Stomach (tissue), 19 donors: ENCODE measurements at places on chromosomes 3 and 15. TPM values are rescaled to one million over a fixed set of nuclear protein-coding genes. Genes with fewer than 3 reads are reported as not detected.

GRCh38 chr3:130975251-130975650 lies 51.4 kb downstream of the ASTE1 start:
- H3K27ac ChIP-seq = no peak overlapping the region
- no peaks in the 10 kb centered on the region for H3K27me3 ChIP-seq
- H3K4me3 ChIP-seq = no peak overlapping the region
- H3K36me3 ChIP-seq = peaks cover 61% of the 10 kb centered on the region
- no peaks in the 10 kb centered on the region for H3K4me1 ChIP-seq
- DNase-seq = no peak

DNA sequence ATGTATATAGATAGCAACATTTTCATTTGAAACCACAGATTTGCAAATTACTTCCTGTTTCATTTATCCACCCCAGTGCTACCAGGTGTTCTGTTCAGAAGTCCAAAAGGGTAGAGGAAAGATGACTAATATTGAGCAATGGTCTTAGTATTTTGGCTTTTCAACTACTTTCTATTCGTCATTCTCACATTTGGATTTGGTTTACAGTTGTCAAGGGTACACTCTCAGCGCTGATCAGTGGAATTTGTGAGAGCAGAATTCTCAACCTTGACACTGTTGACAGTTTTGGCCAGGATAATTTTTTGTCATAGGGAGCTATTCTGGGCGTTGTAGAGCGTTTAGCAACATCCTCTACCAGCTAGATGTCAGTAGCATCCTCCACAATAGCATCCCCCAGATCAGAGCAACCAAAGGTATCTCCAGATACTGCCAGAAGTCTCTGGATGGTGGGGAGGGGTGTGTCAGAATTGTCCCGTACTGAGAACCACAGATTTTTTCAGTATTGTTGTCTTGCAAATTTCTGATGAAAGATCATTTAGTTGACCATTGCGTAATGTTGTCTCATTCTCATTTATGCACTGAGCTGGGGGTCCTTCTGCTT lies 4.2 kb downstream of the HMCES start:
- peaks cover 15% of the 10 kb centered on the region for H3K36me3 ChIP-seq
- no peak for DNase-seq
- no peak overlapping the region for H3K4me3 ChIP-seq
- peaks cover 12% of the 10 kb centered on the region for H3K4me1 ChIP-seq
- no peaks in the 10 kb centered on the region for H3K27me3 ChIP-seq

GRCh38 chr15:91694831-91695210 lies 158.7 kb upstream of the SLCO3A1 start:
- no peaks in the 10 kb centered on the region for H3K36me3 ChIP-seq
- H3K4me3 ChIP-seq = no peak overlapping the region
- peak; percentile 81 for DNase-seq
- H3K27me3 ChIP-seq = no peaks in the 10 kb centered on the region
- H3K4me1 ChIP-seq = no peaks in the 10 kb centered on the region
- H3K27ac ChIP-seq = peak overlapping the region; percentile 83

GRCh38 chr3:126433496-126434263 lies 39.0 kb downstream of the CFAP100 start:
- no peak overlapping the region for H3K27ac ChIP-seq
- H3K27me3 ChIP-seq = no peaks in the 10 kb centered on the region
- H3K4me3 ChIP-seq = no peak overlapping the region
- no peaks in the 10 kb centered on the region for H3K4me1 ChIP-seq
- peaks cover 52% of the 10 kb centered on the region for H3K36me3 ChIP-seq

DNA sequence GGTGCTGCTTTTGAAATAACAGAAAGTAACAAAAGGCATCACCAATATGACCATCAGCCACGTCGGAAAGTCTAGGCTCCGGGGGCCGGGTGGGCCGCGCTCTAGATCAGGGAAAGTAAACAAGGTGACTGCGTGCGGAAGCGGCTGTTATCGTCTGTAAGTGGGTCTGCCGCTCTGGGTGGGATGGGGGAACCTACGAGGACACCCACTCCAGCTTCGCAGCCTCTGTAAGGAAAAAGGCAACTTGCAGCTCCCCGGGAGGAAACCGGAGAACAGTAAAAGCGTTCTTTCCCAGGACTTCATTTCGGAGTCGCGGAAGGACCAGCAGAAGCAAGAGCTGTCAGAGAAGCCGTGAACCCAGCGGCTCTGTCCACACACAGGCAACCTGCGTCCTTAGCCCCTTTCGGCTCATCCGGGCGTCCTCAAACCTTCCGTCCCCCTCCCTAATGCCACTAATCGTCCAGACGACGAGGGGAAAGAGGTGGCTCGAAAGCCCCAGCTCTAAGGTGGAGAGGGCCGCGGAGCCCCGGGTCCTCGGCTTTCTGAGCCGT lies 461 bp downstream of the XRN1 start:
- DNase-seq = peak; percentile 34
- H3K36me3 ChIP-seq = peaks cover 25% of the 10 kb centered on the region
- peaks cover 49% of the 10 kb centered on the region for H3K4me1 ChIP-seq
- no peaks in the 10 kb centered on the region for H3K27me3 ChIP-seq
- peak overlapping the region; percentile 82 for H3K4me3 ChIP-seq
- H3K27ac ChIP-seq = peak overlapping the region; percentile 98

- H3K4me1 ChIP-seq = peaks cover 19% of the 10 kb centered on the region
- H3K27ac ChIP-seq = no peak overlapping the region
- no peaks in the 10 kb centered on the region for H3K27me3 ChIP-seq
- no peak overlapping the region for H3K4me3 ChIP-seq
- no peak for DNase-seq
Observed at GRCh38 chr15:100109486-100110035, 232.2 kb downstream of the ADAMTS17 start.

DNA sequence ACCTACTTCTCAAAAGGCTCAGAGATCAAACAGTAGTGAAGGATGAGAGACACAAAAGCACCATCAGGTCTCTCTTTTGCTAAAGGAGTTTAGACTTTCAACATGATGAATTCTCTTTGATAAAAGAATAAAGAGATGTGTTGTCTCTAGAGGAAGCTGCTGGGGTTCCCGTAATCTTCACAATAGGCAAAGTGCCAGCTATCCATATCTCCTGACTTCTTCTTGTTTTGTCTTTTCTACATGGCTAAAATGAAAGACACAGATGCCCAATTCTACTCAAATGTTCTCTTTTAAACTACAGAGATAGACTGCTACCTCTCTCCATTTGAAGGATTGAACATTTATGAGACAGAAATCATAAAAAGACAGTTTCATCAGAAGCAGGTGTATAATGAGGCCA lies 38.4 kb upstream of the TUSC7 start:
- no peaks in the 10 kb centered on the region for H3K4me1 ChIP-seq
- no peak overlapping the region for H3K4me3 ChIP-seq
- H3K27me3 ChIP-seq = no peaks in the 10 kb centered on the region
- no peak overlapping the region for H3K27ac ChIP-seq
- H3K36me3 ChIP-seq = no peaks in the 10 kb centered on the region

DNA sequence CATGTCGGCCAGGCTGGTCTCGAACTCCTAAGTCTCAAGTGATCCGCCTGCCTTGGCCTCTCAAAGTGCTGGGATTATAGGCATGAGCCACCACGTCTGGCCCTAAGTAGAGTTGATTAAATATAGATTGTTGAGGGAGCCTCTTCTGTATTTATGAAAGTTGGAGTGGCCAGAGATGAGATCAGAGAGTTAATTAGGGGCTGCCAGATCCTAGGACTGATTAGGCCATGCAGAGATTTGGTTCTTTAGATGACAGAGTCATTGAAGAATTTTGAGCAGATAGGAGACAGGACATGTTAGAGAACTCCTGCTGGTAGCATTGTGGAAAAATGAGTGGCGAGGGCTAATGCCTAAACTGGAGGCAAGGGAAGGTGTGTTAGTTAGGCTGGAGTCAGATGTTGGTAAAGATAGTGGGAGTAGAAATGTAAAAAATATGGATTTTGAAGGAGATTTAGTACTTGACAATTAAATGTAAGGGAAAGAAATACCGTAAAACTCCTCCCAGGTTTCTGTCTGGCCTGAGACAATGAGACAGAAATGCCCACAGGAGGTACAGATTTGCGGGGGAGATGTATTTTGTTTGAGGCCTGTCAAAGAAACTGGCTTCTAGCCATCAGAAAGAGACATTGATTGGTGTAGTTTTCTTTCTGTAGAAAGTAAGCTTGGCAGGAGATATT lies 23.4 kb downstream of the SACM1L start:
- DNase-seq = no peak
- H3K27ac ChIP-seq = no peak overlapping the region
- H3K36me3 ChIP-seq = peaks cover 95% of the 10 kb centered on the region
- H3K4me1 ChIP-seq = no peaks in the 10 kb centered on the region

DNA sequence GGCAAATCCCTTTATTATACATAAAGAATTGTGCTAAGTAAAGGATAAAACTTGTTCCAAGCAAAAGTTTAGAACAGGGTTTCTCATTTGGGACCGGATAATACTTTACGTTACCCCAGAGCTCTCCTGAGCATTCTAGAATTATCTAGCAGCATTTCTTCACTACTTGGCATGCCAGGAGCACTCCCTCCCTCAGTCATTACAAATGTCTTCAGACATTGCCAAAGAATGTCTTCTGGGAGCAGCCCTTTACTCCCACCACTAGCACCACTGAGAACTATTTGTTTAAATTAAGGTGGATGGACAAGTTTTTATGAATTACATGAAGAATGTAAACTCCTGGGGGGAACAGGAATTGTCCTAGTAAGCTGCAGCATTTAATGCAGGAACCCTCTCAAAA lies 516.4 kb downstream of the GBE1 start:
- peak; percentile 12 for DNase-seq
- no peaks in the 10 kb centered on the region for H3K36me3 ChIP-seq
- no peaks in the 10 kb centered on the region for H3K4me1 ChIP-seq
- H3K4me3 ChIP-seq = no peak overlapping the region
- no peaks in the 10 kb centered on the region for H3K27me3 ChIP-seq

- no peaks in the 10 kb centered on the region for H3K4me1 ChIP-seq
- no peak for DNase-seq
- H3K36me3 ChIP-seq = no peaks in the 10 kb centered on the region
- H3K4me3 ChIP-seq = no peak overlapping the region
- no peaks in the 10 kb centered on the region for H3K27me3 ChIP-seq
- no peak overlapping the region for H3K27ac ChIP-seq
Observed at GRCh38 chr3:17349093-17349492, 393.3 kb downstream of the TBC1D5 start.

GRCh38 chr3:47890828-47891612 lies 88.1 kb downstream of the DHX30 start:
- peaks cover 26% of the 10 kb centered on the region for H3K4me1 ChIP-seq
- H3K36me3 ChIP-seq = peaks cover 38% of the 10 kb centered on the region
- peak overlapping the region; percentile 50 for H3K27ac ChIP-seq
- H3K4me3 ChIP-seq = no peak overlapping the region
- no peaks in the 10 kb centered on the region for H3K27me3 ChIP-seq
- DNase-seq = peak; percentile 76

DNA sequence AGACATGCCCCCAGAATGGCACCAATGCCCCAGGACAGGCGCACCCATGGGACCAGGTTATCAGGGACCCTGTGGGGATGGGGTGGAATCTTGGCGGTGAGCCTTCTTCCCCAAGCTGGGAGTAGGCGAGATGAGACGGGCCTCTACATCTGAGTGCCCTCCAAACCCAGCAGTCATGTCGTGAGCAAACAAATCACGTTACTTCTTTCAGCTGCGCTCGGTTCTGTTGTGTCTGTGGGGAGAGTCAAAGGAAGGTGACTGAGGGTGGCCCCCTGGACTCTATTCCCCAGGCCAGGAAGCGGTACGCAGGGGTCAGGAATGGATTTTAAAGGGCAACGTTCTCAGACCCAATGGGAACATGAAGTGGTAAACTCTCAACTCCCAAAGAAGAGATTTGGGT lies 2.8 kb downstream of the GOLGA6L2 start:
- H3K4me3 ChIP-seq = no peak overlapping the region
- no peak for DNase-seq
- H3K4me1 ChIP-seq = no peaks in the 10 kb centered on the region
- no peaks in the 10 kb centered on the region for H3K27me3 ChIP-seq

DNA sequence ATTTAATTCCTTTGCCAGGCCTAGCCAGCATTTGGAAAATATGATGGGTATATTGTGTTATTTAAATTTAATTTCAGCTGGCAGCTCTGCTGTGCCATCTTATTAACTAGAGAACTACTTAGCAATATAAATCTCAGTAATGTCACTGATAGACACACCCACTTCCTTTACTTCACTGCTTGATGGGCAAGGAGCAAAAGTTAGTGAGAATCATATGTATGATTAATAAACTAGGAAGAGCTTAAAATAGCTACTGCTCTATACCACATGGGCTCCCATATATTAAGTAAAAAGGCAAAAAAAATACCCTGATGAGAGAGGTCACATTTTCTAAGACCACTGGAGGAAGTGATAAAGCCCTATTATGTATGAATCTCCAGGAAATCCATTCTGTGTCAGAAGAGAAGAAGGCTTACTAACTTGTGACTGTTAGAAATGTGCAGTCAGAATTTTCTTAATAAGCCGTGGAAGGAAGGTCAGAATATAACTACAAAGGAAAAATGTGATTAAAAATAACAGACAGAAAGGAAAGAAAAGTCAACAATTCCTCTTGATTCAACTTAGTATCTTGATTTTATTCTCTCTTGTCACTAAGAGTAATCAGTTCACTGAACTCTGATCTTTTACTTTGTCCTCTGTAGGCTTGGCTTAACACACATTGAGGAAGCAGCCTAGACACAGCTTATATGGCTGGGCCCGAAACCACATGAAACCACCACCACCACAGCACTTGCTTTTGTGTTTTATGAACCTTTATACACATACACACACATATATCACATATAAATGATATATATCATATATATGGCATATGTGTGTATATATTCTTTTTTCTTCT lies 1233.9 kb upstream of the ALCAM start:
- H3K4me1 ChIP-seq = no peaks in the 10 kb centered on the region
- H3K27me3 ChIP-seq = no peaks in the 10 kb centered on the region
- no peak for DNase-seq
- H3K36me3 ChIP-seq = no peaks in the 10 kb centered on the region

DNA sequence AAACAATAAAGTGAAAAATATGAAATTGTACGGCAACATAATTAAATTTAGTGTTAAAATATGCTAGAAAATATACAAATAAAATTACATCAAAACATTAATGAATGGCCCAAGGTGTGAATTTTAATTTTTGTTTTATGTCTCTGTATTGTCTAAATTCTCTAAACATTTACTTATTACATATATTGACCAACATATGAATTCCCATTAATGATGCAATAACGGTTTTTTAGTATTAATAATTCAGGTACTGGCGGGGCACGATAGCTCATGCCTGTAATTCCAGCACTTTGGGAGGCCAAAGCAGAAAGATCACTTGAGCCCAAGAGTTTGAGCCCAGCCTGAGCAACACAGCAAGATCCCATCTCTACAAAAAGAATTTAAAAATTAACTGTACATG lies 20.6 kb upstream of the XRN1 start:
- H3K4me3 ChIP-seq = no peak overlapping the region
- no peak for DNase-seq
- no peaks in the 10 kb centered on the region for H3K27me3 ChIP-seq
- no peaks in the 10 kb centered on the region for H3K4me1 ChIP-seq

- H3K36me3 ChIP-seq = no peaks in the 10 kb centered on the region
- H3K4me1 ChIP-seq = no peaks in the 10 kb centered on the region
- H3K27ac ChIP-seq = no peak overlapping the region
- H3K4me3 ChIP-seq = no peak overlapping the region
- H3K27me3 ChIP-seq = no peaks in the 10 kb centered on the region
Observed at GRCh38 chr15:68643216-68643830, 64.5 kb downstream of the CORO2B start.

The ARPP21 gene
- not detected for polyA plus RNA-seq

The SLC41A3 gene
- 18.0 TPM for polyA plus RNA-seq

The KCNMB3 gene
- 1.4 TPM for polyA plus RNA-seq

The MUC4 gene
- polyA plus RNA-seq = not detected

The TRH gene
- not detected for polyA plus RNA-seq

The PLIN1 gene
- polyA plus RNA-seq = 5.5 TPM

The FBXO40 gene
- polyA plus RNA-seq = not detected
